ENCODE measurements at places on chromosomes 6 and 20. TPM values are rescaled to one million over a fixed set of nuclear protein-coding genes. Genes with fewer than 3 reads are reported as not detected.
A peak's percentile ranks its signal among the peaks of the same experiment; 100 is the strongest.

- H3K27ac ChIP-seq, result no peak overlapping the region
- no peaks in the 10 kb centered on the region for H3K4me1 ChIP-seq
- DNase-seq, result no peak
- no peaks in the 10 kb centered on the region for H3K27me3 ChIP-seq
Observed at GRCh38 chr6:90253631-90254030, 43.0 kb downstream of the BACH2 start.

- no peak for DNase-seq
- H3K4me1 ChIP-seq, result peaks cover 67% of the 10 kb centered on the region
- H3K27me3 ChIP-seq, result no peaks in the 10 kb centered on the region
Observed at GRCh38 chr6:33272275-33273128, 627 bp downstream of the RPS18 start.

The PRSS35 gene
- 0.12 TPM for polyA plus RNA-seq

- DNase-seq, result no peak
- H3K36me3 ChIP-seq, result no peaks in the 10 kb centered on the region
- peaks cover 27% of the 10 kb centered on the region for H3K4me1 ChIP-seq
- peak overlapping the region; percentile 88 for H3K27ac ChIP-seq
Observed at GRCh38 chr20:53914091-53914780, 156.2 kb downstream of the BCAS1 start.

DNA sequence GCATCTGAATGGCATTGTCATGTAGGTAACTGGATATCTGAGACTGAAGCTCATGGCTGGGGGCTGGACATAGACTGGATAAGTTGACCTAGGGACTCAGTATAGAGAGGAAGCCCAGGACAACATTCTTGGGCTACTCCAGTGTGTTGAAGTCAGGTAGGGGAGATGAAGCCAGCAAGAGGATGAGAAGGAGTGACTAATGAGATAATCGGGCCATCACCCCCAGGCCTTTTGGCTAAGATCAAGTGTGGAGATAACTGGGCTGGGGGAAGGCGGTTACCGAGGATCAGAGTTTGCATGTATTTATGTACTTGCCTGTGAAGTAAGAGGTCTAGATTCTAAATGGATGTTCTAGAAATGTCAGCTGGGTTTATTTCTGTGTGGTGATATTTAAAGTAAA, 73.4 kb downstream of the ELOVL2 start:
- no peak overlapping the region for H3K4me3 ChIP-seq
- no peaks in the 10 kb centered on the region for H3K4me1 ChIP-seq
- no peak for DNase-seq
- no peaks in the 10 kb centered on the region for H3K36me3 ChIP-seq

The SLC22A2 gene
- not detected for polyA plus RNA-seq

GRCh38 chr6:105364243-105364642, 38.6 kb downstream of the PREP start:
- H3K4me1 ChIP-seq, result no peaks in the 10 kb centered on the region
- no peak for DNase-seq
- H3K27me3 ChIP-seq, result no peaks in the 10 kb centered on the region

The RBBP9 gene
- 5.2 TPM for polyA plus RNA-seq

GRCh38 chr20:40008177-40008576, 680.9 kb downstream of the MAFB start:
- H3K4me1 ChIP-seq, result no peaks in the 10 kb centered on the region
- H3K27me3 ChIP-seq, result no peaks in the 10 kb centered on the region
- no peak overlapping the region for H3K27ac ChIP-seq
- no peak overlapping the region for H3K4me3 ChIP-seq

The NOL7 gene
- polyA plus RNA-seq, result 57.3 TPM

GRCh38 chr6:159852877-159853276, 37.9 kb upstream of the MAS1 start:
- DNase-seq, result no peak
- H3K27ac ChIP-seq, result no peak overlapping the region
- H3K27me3 ChIP-seq, result no peaks in the 10 kb centered on the region
- H3K4me1 ChIP-seq, result no peaks in the 10 kb centered on the region
- no peaks in the 10 kb centered on the region for H3K36me3 ChIP-seq

GRCh38 chr6:134117409-134117808, 65.0 kb upstream of the SLC2A12 start:
- no peak overlapping the region for H3K27ac ChIP-seq
- no peaks in the 10 kb centered on the region for H3K36me3 ChIP-seq
- H3K27me3 ChIP-seq, result no peaks in the 10 kb centered on the region
- H3K4me1 ChIP-seq, result no peaks in the 10 kb centered on the region

GRCh38 chr20:1577906-1578305, 20.4 kb upstream of the SIRPD start:
- no peak overlapping the region for H3K27ac ChIP-seq
- no peaks in the 10 kb centered on the region for H3K27me3 ChIP-seq
- no peak overlapping the region for H3K4me3 ChIP-seq
- no peaks in the 10 kb centered on the region for H3K4me1 ChIP-seq

The SLCO4A1 gene
- 4.4 TPM for polyA plus RNA-seq

The SGK2 gene
- 2.1 TPM for polyA plus RNA-seq

DNA sequence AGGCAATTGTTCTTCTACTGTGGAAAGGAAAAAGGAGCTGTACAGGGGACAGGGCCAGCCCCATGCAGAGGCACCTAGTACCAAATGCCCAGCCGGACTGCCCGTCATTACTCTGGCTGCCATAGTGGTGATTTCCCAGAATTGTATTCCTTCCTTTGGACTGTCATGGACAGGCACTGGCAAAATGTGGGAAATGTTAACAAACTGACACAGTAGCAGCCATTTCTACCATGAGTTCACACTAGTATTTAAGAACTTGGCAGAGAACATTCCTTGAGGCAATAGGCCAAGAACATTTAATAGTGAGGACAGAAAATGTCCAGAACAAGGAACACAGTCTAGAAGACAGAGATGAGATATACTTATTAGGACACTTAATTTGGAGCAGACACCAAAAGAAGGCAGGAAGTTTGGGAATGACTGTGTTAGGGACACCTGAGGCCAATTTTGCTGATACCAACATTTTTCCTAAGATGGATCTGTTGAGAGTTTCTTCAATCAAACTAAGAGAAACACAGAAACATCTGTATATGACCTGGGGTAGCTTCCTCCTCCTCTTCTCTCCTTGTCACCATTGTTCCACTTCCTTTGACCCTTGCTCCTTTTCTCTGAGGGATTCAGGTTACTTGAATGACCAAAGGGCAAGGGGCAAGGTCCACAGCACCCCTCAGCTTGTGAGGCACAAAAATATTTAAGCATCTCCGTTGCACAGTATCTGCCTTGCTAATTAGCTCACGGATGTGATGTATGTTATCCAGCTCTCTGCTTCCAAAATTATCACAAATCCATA, 14.9 kb downstream of the ADTRP start:
- H3K4me3 ChIP-seq, result no peak overlapping the region
- peak overlapping the region; percentile 75 for H3K27ac ChIP-seq
- H3K4me1 ChIP-seq, result peaks cover 84% of the 10 kb centered on the region
- H3K27me3 ChIP-seq, result no peaks in the 10 kb centered on the region

GRCh38 chr6:52027699-52028098, 59.7 kb downstream of the PKHD1 start:
- no peak overlapping the region for H3K27ac ChIP-seq
- DNase-seq, result no peak
- H3K4me3 ChIP-seq, result no peak overlapping the region

GRCh38 chr6:153170511-153170910, 39.4 kb upstream of the RGS17 start:
- H3K4me1 ChIP-seq, result no peaks in the 10 kb centered on the region
- H3K36me3 ChIP-seq, result no peaks in the 10 kb centered on the region
- DNase-seq, result no peak
- H3K27ac ChIP-seq, result no peak overlapping the region

DNA sequence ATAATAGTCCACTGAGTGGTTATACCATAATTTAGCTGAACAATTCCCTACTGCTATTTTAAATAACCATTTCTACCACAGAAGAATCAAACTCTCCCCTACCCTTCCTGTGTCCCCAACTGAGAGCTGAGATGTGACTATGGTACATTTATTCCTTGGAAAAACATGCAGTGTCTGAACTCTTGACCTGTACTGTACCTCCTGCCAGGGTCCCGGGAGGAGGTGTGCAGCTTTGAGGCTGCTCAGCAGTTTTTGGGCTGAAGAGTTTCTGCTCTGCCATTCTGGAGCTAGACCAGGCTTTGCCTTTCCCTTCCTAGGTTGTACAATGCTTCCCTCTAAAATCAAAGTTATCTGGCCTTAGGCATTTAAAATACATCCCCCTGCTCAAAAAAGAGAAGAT, 275.1 kb upstream of the SGK1 start:
- H3K27ac ChIP-seq, result no peak overlapping the region
- H3K27me3 ChIP-seq, result no peaks in the 10 kb centered on the region
- no peaks in the 10 kb centered on the region for H3K4me1 ChIP-seq

The COL9A1 gene
- polyA plus RNA-seq, result not detected

DNA sequence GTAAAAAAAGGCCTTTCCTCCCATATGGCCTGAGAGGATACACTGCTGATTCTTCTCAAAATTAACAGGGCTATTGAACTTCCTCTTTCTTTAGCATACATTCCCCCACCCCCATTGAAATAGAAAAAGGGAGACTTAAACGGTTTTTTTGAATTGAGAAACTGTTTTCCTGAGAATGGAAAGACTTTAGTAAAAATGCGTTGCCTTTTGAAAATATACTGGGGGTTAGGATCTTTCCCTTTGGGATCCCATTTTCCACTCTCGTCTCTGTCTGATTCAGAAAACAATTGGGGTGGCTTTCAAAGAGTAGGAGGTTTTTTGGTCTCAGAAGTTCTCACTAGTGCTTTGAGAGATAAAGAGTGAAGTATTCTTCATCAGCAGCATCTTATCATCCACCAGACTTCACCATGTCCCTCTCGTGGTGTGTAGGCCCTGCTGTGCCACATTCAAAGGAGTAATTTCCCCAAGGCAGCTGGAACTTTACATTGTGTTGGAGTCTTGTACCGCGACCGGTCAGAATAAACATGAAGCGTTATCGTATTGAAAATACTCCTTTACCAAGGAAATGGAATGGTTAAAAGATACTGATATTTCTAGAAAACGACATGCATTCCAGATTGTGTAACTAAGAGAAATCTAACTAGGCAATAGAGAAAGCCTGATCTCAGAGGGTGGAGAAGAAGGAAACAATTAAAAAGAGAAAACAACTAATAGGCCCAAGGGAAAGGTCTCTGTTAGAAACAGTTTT, 10.6 kb downstream of the MYB start:
- H3K27me3 ChIP-seq, result peaks cover 22% of the 10 kb centered on the region
- no peaks in the 10 kb centered on the region for H3K36me3 ChIP-seq
- no peaks in the 10 kb centered on the region for H3K4me1 ChIP-seq

DNA sequence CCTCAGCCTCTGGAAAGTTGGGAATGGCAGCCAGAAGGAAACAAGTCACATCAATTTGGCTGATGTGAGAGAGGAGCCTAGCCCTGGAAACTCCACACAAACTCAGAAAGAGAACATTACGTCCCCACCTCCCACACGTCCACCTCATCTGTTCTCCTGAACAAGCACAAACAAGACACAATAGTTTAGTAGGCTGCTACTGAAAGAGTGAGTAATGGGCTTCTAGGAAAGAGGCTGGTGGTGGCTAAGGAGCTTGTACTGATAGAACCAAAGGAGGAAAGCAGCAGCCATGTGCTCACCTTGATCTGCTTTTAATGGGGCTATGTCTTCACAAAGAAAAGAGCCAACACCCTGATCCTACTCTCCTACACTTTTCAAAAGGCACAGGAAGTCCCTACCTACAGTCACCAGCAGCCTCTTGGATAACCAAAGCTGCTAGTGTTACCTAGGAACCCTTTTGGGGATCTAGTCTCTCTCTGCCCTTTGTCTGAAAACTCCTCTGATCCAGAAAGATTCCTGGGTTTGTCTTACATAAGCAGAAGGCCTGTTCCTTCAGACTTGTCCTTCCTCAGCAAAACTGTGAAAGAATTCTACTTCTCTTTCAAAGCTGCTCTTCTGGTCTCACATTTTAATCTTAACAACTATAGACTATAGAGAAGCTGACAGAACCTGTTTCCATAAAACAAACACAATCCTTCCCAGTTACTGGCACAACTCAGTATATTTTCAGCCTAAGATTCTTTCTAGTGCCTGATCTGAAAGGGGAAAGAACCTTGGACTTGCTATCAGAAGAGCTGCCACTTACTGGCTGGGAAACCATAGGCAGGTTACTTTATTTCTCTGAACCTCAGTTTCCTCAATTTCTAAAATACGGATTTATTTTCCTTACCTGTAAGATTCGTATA, 3.1 kb downstream of the PLAGL2 start:
- no peak overlapping the region for H3K4me3 ChIP-seq
- H3K4me1 ChIP-seq, result peaks cover 81% of the 10 kb centered on the region
- H3K27ac ChIP-seq, result peak overlapping the region; percentile 97
- peak; percentile 79 for DNase-seq

- peaks cover 9% of the 10 kb centered on the region for H3K36me3 ChIP-seq
- no peak overlapping the region for H3K27ac ChIP-seq
- DNase-seq, result no peak
- H3K4me1 ChIP-seq, result peaks cover 14% of the 10 kb centered on the region
- no peak overlapping the region for H3K4me3 ChIP-seq
Observed at GRCh38 chr6:108648191-108648590, 87.5 kb downstream of the FOXO3 start.

DNA sequence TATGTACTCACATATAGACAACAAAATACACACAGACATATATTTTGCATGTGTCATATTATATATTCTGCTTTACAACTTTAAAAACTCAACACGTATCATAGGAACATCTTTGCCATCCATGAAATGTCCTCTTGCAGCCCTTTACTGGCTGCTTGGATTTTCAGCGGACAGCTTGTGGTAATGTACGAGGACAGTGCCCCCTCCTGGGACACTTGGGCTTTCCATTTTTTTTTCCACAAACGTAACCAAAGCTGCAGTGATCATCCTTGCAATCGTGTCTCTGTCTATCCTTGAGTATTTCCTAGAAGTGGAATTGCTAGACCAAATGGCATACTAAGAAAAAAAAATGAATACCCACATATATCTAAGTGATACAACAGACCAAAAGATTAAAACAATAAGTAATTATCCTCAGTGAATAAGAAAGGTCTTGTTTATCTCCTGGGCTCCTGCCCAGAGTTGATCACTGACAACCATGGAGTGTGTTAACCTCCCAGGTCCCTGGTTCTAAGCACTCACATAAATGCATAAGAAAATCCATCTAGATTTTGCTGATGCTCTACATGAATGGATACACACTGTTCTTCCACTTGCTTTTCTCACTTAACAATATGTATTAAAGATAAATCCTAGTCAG, 18.1 kb downstream of the BPI start:
- peak; percentile 72 for DNase-seq
- H3K4me1 ChIP-seq, result no peaks in the 10 kb centered on the region
- no peaks in the 10 kb centered on the region for H3K27me3 ChIP-seq

GRCh38 chr20:47317127-47317895, 39.2 kb downstream of the ZMYND8 start:
- H3K27me3 ChIP-seq, result no peaks in the 10 kb centered on the region
- H3K36me3 ChIP-seq, result no peaks in the 10 kb centered on the region
- no peak overlapping the region for H3K4me3 ChIP-seq
- peak overlapping the region; percentile 97 for H3K27ac ChIP-seq

GRCh38 chr20:11654766-11655165, 262.9 kb upstream of the BTBD3 start:
- no peaks in the 10 kb centered on the region for H3K36me3 ChIP-seq
- no peaks in the 10 kb centered on the region for H3K4me1 ChIP-seq
- H3K4me3 ChIP-seq, result no peak overlapping the region
- H3K27me3 ChIP-seq, result no peaks in the 10 kb centered on the region
- no peak for DNase-seq
- H3K27ac ChIP-seq, result no peak overlapping the region
